Stimulated activated naive CD4-positive, alpha-beta T cell treated with Interleukin-2 at 50 U/mL for 16 hours (primary cell): ENCODE measurements at places on chromosomes 12 and 14.

DNA sequence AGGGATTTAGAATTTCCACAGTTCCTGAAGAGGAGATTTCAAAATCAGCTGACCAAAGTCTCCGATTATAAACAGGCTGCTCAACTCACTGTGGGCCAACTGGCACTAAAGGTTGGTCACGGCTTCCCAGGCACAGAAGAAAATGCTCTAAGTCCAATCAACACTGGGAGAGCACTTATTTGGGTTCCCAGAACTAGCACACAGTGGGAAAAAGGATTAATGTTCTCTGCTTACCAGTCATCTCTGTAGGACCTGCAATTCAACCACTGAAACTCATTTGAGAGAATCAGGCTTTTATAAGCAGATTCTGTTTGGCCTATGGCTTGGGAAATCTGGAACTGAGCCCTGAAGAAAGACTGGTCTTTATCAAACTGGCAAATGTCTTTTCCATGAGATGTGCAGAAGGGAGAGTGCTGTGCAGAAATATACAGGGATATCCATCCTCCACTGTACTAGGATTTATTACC is 49.4 kb downstream of the ABCC9 start:
- DNase-seq = no peak

DNA sequence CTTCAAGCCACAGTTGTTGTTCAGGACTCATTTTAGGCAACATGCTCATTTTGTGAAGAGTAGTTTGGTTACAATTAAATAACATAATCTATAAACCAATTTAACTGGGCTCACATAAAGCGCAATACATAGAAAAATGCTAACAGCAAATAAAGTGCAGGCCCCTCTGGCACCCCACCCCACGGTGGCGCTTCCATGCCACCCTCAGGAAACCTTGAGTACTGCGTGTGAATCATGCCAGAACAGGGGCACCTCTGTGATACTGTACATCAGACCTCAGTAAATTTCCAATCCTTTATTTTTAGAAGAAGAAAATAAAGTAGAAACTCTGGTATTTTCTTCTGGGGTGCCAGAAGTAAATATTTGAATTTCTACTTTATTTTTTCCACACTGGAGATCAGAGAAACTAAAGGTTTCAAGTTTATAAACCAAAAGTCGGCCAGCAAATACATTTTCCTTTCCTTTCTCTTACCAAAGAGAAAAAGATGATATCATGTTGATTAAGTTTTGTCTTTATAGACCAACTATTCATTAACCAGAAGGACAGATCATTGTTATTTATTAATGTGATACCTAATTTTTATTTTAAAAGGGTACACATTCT is 316.8 kb downstream of the PAWR start:
- no peak for DNase-seq

DNA sequence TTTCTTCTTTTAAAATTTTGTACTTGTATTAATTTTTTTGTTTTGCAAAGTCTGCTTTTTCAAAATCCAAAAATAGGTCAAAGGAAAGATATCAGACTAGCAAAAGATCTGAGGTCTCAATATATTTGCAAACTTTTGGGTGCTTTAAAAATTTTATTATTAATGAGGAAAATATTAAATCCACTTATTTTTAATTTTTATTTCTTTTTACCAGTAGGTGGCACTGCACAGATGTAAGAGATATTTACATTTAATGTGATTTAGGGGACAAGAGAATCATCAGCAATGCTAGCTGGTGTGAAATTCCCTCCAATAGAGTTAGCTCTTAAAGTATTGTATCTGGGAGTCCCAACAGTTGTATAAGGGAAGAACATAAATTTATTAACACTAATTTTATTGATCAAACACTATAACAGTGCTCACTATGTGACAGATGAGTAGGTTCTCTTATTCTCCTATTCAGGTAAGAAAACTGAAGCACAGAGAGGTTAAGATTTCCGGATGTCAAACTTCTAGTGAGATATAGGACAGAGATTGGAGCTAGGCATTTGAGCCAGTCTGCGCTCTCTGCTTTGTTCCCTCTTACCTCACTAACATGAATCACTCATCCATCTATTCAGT is 30.5 kb downstream of the ALX1 start:
- DNase-seq = no peak

- no peak for DNase-seq
Observed at GRCh38 chr12:46177025-46177424, 91.8 kb downstream of the SLC38A1 start.

- no peak for DNase-seq
Observed at GRCh38 chr14:34094384-34094783, 143.5 kb upstream of the EGLN3 start.

DNA sequence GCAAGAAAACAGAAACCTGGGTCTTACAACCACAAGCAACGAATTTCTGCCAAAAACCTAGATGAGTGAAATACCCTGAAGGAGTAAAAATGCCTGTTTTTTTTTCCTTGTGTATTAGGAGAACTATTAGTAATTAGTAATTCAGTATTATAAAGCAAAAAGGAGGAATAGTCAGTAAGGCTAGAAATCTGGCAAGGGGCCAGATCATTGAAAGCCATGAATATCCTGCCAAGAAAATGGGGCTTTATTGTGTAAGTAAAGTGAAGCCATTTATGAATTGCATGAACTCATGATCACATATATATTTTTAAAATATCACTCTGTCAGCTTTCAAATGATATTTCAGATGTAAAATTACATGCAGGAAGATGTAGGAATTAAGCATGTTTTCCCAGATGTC is 57.9 kb downstream of the TXNDC16 start:
- no peak for DNase-seq

DNA sequence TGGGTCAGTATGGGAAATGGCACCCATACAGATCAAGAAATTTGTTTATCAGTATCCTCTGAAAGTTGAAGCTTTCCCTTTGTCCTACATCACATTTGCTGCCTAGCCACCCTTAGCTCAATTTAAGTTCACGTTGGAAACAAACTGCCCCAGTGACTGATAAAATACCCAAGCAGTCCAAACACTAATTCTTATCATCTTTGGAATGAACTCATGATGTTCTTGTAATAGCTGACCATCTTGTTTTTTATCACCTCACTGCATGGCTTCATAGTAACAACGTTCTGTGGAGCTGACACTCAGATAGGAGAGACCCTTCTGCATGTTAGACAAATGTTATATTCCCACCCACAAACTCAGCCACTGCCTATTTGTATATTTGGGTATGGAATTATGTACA is 93.4 kb downstream of the GPR135 start:
- no peak for DNase-seq

DNA sequence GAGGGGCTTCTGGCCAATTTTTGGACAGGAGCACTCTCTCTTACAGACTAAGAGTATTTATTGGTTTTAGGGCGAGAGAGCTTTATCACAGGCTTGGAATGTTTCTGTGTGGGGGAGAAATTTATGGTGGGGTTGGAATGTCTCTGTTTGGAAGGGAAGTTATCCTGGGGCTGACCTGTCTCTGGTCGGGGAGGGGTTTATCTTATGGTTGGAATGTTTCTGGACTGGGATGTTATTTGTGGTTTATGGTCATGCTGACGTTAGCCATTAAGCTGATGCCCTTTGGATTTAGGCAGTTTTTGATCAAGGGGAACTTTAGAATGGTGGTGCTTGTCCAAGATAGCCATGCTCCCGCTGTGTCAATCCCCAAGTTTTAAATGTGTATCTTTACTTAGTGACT is 614.8 kb downstream of the DIO2 start:
- DNase-seq = no peak

DNA sequence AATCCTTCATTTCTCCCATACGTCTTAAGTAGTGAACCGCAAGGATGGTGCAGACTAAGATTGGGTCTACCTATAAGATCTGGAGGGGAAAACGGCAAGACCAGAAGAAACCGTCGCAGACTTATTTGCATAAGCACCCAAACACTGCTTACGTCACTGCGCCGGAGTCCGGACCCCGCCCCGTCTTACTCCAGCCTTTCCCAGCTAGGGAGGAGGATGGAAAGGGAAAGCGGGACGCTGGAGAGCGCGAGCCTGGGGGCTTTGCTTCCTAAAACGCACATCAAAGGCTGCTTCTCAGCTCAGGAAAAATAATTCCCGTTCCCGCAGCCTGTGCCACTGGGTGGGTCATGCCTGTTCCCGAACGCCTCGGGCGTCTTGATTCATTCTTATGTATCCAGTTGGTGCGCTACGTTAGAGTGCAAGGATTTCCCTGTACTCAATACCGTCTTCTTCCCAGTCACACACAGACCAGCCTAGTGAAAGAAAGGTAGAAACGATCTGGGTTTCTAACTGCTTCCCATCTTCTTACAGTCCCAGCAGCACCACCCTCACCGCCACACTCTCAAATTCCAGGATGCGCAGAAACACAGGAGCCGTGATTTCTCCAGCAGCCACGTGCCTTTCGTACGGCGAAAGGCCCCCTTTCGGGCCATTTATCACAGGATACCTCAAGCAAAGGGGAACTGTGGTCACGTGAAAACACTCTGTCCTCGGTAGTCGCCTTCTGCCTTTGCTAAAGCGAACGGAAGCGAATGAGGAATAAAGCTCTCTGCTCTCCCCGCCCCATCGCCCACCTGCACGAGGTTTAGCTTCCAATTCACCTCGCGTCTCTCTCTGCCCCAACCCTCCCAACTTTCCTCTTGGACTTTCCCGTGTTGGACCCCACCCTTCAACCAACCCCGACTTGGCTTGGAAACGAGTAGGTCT is 1.1 kb downstream of the SLC6A15 start:
- DNase-seq = no peak

DNA sequence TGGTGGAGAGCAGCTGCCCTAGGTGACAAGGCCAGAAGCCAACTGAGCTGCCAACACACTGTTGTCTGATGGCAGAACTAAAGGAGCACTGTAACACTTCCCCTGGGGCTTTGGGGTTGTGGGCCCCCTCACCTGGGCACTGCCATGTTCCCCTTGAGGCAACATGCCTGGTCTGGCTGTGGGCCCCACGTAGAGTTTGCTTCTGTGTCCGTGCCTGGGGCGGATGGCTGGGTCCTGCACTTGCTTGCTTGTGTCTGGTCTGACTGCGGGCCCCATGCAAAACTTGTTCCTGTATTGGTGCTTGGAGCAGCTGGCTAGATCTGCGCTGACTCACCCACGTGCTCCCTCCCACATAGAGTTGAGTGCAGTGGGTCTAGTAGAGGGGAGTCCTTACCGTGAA is 78.4 kb downstream of the MNAT1 start:
- no peak for DNase-seq

GRCh38 chr12:46480316-46480715 is 107.7 kb upstream of the SLC38A2 start:
- DNase-seq = no peak

GRCh38 chr12:66203820-66204219 is 14.8 kb downstream of the IRAK3 start:
- DNase-seq = no peak

DNA sequence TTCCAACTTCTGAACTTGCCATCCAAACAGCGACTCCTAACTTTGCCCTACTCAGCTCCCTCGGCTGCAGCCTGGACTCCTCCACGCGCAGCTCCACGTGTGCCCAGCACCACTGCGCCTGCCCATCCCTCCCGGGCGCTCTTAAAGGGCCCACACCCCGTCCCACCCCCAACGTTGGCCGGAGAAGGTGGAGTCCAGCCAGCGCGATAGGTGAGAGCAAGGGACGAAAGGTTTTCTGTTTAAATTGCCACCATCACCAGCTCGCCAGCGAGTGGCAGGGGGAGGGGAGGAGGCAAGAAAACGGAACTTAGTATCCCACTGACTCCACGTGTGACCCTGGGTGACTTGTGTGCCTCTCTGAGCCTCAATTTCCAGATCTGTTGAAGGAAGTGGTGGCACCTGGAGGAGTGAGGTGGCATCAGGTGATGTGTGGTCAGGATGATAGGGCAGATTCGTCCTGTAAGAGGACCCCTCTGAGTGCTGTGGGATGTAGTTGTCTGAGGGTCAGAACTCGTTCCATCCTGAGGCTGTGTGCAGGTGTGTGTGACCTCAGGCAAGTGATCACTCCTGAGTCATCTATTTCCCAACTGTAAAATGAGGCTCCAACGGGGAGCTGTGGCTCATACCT is 59.7 kb downstream of the TRPV4 start:
- no peak for DNase-seq

DNA sequence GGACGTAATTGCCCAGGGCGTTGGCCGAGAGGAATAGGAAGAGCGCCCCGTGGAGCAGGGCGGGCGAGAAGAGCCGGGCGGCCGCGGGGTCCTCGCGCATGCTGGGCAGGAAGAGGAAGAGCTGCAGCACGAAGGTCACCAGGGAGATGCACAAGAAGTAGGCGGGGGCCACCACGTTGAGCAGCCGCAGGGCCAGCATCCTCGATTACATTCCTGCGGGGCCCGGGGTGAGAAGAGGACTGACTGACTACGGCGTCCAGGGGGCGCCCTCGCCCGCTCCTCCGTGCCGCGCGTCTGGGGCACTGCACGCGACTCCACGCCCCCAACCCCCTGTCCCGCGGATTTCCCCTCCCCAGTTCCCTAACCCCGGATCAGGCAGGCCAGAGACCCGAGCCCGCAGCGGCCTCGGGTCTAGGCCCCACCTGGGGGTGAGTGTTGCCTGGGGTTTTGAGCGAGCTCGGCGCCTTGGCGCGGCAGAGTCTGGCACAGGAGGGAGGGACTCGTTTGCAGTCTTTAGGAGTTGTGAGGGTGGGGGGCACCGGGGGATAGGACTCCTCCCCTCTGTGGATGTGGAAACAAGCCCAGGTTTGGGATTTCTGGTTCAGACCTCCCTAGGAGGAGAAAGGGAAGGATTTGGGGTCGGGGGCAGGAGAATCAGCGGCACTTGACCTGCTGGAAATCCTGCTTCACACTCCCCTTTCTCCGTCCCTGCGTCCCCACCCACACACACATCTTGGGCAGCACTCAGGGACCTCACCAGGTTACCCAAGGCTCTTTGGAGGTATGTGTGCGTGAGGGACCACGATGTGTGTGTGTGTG is 1.8 kb downstream of the ZDHHC22 start:
- DNase-seq = no peak

DNA sequence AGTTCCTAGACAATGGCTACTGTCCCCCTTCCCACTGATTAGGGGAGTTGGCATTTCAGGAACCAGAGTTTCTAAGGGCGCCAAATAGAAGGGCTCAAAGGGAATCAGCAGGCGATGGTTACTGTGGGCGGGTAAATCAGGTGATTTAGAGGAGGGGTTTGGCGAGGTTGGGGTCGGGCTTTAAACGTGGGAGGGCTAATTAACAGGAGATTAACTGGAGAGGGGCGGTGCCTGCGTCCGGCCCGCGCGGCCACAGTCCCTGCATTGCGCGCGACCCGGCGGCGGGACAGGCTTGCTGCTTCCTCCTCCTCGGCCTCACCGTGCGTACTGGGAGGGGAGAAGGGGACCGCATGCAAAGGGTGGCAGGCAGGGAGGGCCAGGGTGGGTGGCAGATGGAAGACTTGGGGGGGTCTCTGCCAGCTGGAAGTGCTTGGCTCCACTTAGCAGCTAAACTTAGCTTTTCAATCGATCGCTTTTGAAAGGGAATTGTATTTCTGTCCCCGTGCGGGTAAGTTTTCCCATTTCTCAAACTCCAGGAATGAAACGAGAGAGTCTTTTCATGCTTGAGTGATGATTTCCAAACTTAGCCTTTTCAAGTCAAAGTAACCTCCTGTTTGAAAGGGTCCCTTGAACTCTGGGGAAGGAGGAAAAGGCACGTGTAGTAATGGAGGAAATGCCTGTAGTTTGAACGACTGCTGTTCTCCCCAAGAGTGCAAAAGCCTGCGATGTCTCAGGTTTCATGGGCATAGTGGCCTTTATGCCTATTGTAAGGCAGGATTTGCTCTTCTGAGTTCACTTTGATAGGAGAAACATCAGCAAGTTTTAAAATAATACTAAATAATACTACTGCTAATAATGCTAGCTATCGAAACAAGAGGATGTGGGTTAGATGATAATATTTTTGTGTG is at the start of gene MGST1:
Gene MGST1, plus strand, starts transcription at position 255 of the 908 bp plus-strand sequence. CDS start 6,608 bp downstream, outside the sequence.
- no peak for DNase-seq
